ENCODE measurements at places on chromosomes 6 and 20. TPM values are rescaled to one million over a fixed set of nuclear protein-coding genes. Genes with fewer than 3 reads are reported as not detected.

- no peak overlapping the region for H3K4me3 ChIP-seq
- peak overlapping the region; percentile 7 for H3K27ac ChIP-seq
- no peaks in the 10 kb centered on the region for H3K4me1 ChIP-seq
Measured at GRCh38 chr20:35710039-35710438, 10.8 kb downstream of the ROMO1 start.

DNA sequence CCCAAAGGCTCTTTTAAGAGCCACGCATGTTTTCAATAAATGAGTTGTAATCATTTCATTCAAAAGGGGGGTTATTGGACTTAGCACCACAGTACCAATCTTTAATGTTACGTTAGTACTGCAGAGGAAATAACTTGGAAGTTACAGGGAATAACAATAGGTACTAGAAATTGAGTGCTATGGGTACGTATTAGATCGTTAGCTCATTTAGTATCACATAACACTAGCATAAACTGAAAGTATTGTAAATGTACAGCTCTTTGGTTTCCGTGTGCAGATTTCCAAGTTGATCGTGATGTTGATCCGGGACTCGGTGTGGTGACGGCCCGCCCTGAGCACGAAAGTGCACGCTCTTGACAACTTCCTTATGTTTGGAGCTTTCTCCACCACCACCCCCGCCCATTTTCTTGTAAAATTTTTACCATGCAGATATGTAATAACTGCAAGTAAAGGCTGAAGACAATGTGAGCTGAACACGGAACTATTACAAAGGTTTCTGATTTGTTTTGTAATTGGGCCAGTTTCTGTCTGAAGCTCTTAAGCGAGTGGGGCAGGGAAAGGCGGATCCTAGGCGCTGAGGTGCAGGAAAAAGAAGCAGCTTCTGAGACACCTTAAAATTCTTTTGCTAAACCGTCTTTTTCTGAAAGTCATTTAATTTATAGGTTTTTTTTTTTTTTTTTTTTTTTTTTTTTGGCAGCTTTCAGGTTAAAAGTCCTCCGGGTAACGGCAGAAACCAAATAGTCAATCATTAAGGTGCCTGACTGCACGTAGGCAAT is 71.5 kb downstream of the HFE start:
- H3K36me3 ChIP-seq: no peaks in the 10 kb centered on the region
- peak; percentile 60 for DNase-seq
- peaks cover 3% of the 10 kb centered on the region for H3K4me1 ChIP-seq
- no peaks in the 10 kb centered on the region for H3K27me3 ChIP-seq

DNA sequence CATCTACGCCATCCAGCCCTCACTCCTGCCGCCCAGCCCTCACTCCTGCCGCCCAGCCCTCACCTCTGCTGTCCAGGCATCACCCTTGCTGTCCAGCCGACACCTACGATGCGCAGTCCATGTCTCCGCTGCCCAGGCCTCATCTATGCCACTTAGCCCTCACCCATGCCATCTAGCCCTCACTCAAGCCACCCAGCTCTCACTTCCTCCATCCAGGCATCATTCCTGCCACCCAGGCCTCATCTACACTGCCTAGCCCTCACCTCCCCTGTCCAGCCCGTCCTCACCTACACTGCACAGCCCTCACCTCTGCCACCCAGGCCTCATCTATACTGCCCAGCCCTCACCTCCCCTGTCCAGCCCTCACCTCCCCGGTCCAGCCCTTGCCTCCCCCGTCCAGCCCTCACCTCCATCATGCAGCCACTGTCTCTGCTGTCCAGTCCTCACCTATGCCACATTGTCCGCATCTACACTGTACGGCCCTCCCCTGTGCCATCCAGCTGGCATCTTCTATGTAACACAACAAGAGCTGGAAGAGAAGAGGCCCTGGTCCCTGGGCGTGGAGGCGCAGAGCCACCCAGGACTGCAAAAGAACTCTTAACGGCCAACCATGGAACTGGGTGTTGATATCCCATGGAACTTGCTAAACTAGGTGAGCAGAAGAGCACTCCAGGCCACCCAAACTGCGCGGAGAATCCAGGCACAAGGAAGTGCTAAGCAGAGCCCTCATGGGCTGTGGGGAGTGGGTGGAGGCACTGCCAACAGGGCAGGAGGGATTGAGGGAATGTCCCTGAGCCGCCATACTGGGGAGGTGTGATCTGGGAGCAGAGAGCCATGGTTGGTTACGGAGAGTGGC is 31.0 kb downstream of the RNASET2 start:
- no peaks in the 10 kb centered on the region for H3K36me3 ChIP-seq
- no peak overlapping the region for H3K4me3 ChIP-seq
- peaks cover 10% of the 10 kb centered on the region for H3K4me1 ChIP-seq
- no peak for DNase-seq
- H3K27ac ChIP-seq: no peak overlapping the region
- no peaks in the 10 kb centered on the region for H3K27me3 ChIP-seq

GRCh38 chr20:9616833-9617461 is 102.6 kb downstream of the LAMP5 start:
- DNase-seq: peak; percentile 81
- no peaks in the 10 kb centered on the region for H3K4me1 ChIP-seq
- no peaks in the 10 kb centered on the region for H3K27me3 ChIP-seq
- no peak overlapping the region for H3K27ac ChIP-seq

DNA sequence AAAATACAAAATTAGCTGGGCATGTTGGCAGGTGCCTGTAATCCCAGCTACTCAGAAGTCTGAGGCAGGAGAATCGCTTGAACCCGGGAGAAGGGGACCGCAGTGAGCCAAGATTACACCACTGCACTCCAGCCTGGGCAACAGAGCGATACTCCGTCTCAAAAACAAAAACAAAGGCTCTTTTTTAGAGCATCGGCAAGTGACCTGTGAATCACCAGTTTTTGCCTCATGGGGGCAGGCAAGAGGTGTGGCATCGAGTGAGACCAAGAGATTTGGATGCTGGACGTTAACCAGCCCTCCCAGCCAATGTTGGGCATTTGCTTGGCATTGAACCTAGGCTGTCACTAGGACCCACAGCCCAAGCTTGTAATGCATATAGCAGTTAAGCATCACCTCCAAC is 14.6 kb upstream of the CDK5RAP1 start:
- peak; percentile 62 for DNase-seq
- H3K4me1 ChIP-seq: peaks cover 19% of the 10 kb centered on the region
- H3K36me3 ChIP-seq: peaks cover 48% of the 10 kb centered on the region
- H3K27ac ChIP-seq: peak overlapping the region; percentile 40
- H3K4me3 ChIP-seq: no peak overlapping the region

- DNase-seq: no peak
- H3K4me1 ChIP-seq: no peaks in the 10 kb centered on the region
- no peak overlapping the region for H3K27ac ChIP-seq
- H3K27me3 ChIP-seq: no peaks in the 10 kb centered on the region
- H3K36me3 ChIP-seq: no peaks in the 10 kb centered on the region
Measured at GRCh38 chr6:138510093-138510492, 10.8 kb upstream of the NHSL1 start.

TDRD6 gene
- 0.28 TPM for total RNA-seq

DNA sequence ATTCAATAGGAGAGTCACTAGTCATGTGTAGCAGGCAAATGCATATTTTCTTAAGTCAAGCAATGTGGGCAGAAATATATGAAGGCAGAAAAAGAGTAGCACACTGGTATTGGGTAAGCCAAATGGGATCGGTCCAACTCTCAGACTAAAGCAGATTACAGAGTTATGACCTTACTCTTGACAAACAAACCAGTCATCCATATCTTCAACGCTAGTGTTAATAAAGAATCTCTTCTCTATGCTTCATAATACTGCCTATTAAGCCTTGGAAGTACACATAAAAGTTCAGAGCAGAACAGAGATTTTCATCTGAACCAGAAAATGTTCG is 320.2 kb upstream of the JARID2 start:
- peak; percentile 85 for DNase-seq
- H3K27ac ChIP-seq: no peak overlapping the region
- no peak overlapping the region for H3K4me3 ChIP-seq
- no peaks in the 10 kb centered on the region for H3K36me3 ChIP-seq
- peaks cover 6% of the 10 kb centered on the region for H3K4me1 ChIP-seq
- H3K27me3 ChIP-seq: no peaks in the 10 kb centered on the region

FOXS1 gene
- total RNA-seq: 0.83 TPM

DNA sequence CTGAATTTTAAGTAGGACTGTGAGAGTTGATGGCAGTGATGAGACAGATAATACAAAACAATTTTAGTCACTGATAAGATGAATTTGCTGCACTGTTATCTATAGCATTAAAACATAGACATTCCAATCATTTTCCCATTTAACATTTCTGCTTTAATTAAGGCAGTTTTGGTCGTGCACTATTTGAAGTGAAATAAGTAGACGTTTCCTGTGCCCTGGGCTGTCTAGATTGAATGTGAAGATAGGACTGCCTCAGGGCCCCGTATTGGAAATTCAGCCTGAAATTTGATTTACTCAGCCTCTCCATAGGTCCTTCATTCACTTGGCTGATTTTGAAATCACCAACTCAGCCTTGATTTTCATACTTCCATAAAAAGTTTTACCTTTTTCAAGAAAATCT is 48.3 kb downstream of the ARID1B start:
- no peak for DNase-seq
- peak overlapping the region; percentile 5 for H3K27ac ChIP-seq
- H3K36me3 ChIP-seq: peaks cover 5% of the 10 kb centered on the region
- H3K4me3 ChIP-seq: no peak overlapping the region
- H3K4me1 ChIP-seq: peaks cover 20% of the 10 kb centered on the region

CRISP2 gene
- total RNA-seq: not detected

DNA sequence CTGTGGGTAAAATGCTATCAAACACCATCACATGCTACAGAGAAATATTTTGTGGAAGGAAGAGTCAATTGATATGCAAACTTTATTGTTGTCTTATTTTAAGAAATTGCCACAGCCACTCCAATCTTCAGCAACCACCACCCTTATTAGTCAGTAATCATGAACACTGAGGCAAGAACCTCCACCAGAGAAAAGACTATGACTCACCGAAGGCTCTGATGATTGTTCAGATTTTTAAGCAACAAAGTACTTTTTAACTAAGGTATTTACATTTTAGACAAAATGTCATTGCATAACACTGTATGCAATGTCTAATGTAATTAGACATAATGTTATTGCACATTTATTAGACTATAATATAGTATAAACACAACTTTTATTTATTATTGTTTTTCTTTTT is 26.2 kb upstream of the MMP24 start:
- H3K27ac ChIP-seq: no peak overlapping the region
- no peak for DNase-seq
- no peaks in the 10 kb centered on the region for H3K4me1 ChIP-seq
- H3K4me3 ChIP-seq: no peak overlapping the region
- no peaks in the 10 kb centered on the region for H3K27me3 ChIP-seq
- no peaks in the 10 kb centered on the region for H3K36me3 ChIP-seq

DYNLT1 gene
- total RNA-seq: 86.5 TPM

GRCh38 chr6:71300561-71301168 is 12.1 kb downstream of the OGFRL1 start:
- no peak overlapping the region for H3K27ac ChIP-seq
- no peak overlapping the region for H3K4me3 ChIP-seq
- H3K36me3 ChIP-seq: no peaks in the 10 kb centered on the region
- H3K4me1 ChIP-seq: no peaks in the 10 kb centered on the region
- DNase-seq: no peak

ERVFRD-1 gene
- total RNA-seq: not detected

LINC00237 gene
- total RNA-seq: not detected

DNA sequence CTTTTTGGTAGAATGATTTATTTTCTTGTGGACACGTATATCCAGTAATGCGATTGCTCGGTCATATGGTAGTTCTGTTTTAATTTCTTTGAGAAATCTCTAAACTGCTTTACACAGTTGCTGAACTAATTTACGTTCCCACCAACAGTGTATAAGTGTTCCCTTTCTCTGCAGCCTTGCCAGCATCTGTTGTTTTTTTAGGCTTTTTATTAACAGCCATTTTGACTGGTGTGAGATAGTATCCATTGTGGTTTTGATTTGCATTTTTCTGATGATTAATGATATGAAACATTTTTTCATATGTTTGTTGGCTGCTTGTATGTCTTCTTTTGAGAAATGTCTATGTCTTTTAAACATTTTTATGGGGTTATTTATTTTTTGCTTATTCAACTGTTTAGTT is 196.7 kb downstream of the MOXD1 start:
- no peak overlapping the region for H3K4me3 ChIP-seq
- DNase-seq: no peak
- H3K36me3 ChIP-seq: no peaks in the 10 kb centered on the region
- H3K27ac ChIP-seq: no peak overlapping the region

GRCh38 chr6:128518434-128519131 is 1.8 kb downstream of the PTPRK start:
- DNase-seq: no peak
- peak overlapping the region; percentile 78 for H3K4me3 ChIP-seq
- no peaks in the 10 kb centered on the region for H3K36me3 ChIP-seq
- no peaks in the 10 kb centered on the region for H3K27me3 ChIP-seq
- peak overlapping the region; percentile 99 for H3K27ac ChIP-seq
- peaks cover 36% of the 10 kb centered on the region for H3K4me1 ChIP-seq

GRCh38 chr6:132190815-132191175 is 210.5 kb downstream of the MOXD1 start:
- no peak overlapping the region for H3K27ac ChIP-seq
- H3K27me3 ChIP-seq: no peaks in the 10 kb centered on the region
- H3K36me3 ChIP-seq: no peaks in the 10 kb centered on the region
- H3K4me3 ChIP-seq: no peak overlapping the region
- no peaks in the 10 kb centered on the region for H3K4me1 ChIP-seq

MAS1 gene
- not detected for total RNA-seq

TXLNB gene
- total RNA-seq: 17.5 TPM

DNA sequence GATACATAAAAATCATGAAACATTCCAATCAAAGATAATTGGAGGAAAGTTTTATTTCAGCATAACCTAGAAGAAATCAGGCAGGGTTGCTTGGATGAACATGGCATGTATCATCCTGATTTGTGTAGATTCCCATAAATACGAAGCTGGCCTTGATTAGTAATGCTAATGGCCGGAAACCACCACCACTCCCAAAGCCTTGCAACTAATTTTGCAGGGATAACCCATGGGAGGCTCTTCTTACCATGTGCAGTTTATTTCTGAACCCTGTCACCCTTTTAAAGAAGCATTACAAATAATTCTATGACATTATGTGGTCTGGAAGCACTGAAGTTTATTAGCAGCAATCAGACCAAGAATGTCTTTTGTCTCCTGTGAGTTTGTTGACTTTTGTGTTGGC is 80.8 kb downstream of the AIG1 start:
- no peak overlapping the region for H3K27ac ChIP-seq
- no peak for DNase-seq
- no peaks in the 10 kb centered on the region for H3K36me3 ChIP-seq
- H3K27me3 ChIP-seq: no peaks in the 10 kb centered on the region

SOX18 gene
- total RNA-seq: 0.06 TPM

CPXM1 gene
- total RNA-seq: 129 TPM

GRCh38 chr20:58891718-58892140 is 39.2 kb downstream of the GNAS start:
- no peaks in the 10 kb centered on the region for H3K27me3 ChIP-seq
- H3K4me3 ChIP-seq: peak overlapping the region; percentile 95
- H3K36me3 ChIP-seq: no peaks in the 10 kb centered on the region
- H3K4me1 ChIP-seq: peaks cover 33% of the 10 kb centered on the region

PCED1A gene
- 78.0 TPM for total RNA-seq

- DNase-seq: no peak
- no peak overlapping the region for H3K27ac ChIP-seq
- H3K27me3 ChIP-seq: no peaks in the 10 kb centered on the region
- H3K4me1 ChIP-seq: no peaks in the 10 kb centered on the region
- no peak overlapping the region for H3K4me3 ChIP-seq
- H3K36me3 ChIP-seq: no peaks in the 10 kb centered on the region
Measured at GRCh38 chr6:66902457-66902856, 1195.4 kb upstream of the EYS start.

SLC24A3 gene
- 1.7 TPM for total RNA-seq
